WTC11 (cell line): ENCODE measurements at places on chromosomes 4 and X.

DNA sequence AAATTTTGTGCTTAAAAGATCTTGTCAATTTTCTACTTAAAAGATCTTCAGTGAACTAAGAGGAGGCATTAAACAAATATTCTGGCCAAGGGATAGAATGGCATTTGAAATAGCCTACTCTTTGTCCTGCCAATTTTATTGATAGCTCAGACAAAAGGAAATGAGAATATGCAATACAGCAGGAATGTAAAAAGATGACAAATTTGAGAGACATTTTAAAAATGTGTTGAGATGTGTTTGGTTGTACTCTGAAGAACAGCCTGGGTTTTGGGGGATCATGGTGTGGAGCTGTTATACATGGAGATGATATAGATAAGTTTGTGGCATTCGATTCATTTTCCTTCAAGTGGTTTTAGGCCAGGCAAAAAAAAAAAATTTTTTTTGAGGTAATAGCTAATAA, 11.6 kb upstream of the MAD2L1 start:
- no peak for DNase-seq

DNA sequence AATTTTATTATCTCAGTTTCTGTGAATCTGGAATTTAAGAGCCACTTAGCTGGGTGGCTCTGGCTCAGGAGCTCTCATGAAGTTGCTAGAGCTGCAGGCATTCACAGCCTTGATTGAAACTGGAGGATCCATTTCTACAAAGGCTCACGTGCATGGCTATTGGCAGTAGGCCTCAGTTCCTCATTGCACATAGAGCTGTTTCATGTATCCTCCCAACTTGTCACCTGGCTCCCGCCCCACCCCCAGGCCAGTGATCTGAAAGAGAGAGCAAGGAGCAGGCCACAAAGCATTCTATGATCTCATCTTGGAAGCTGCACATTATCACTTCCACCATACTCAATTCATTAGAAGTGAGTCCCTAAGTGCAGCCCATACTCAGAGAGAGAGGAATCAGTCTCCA, 18.5 kb upstream of the AP1AR start:
- no peak for DNase-seq

- no peak for DNase-seq
Measured at GRCh38 chrX:35868501-35868900, 51.0 kb upstream of the CFAP47 start.

DNA sequence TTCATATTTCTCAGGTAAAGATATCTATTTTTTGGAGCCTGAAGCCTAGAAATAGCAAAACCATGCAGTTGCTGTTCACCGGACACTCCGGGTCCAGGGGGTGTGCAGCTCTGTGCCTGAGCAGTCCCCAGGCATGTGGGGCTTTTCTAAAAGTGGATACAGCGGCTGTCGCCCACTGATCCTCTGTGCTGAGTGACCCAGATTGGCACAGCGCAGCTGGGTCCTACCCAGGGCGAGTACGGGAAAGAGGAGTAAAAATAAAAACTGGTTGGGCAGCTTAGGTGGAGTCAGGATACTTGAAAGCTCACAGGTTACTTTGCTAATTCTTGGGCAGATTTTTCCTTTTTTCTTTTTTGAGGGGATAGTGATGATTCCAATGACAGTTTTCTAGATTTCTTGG, 118.8 kb downstream of the UCHL1 start:
- no peak for DNase-seq

DNA sequence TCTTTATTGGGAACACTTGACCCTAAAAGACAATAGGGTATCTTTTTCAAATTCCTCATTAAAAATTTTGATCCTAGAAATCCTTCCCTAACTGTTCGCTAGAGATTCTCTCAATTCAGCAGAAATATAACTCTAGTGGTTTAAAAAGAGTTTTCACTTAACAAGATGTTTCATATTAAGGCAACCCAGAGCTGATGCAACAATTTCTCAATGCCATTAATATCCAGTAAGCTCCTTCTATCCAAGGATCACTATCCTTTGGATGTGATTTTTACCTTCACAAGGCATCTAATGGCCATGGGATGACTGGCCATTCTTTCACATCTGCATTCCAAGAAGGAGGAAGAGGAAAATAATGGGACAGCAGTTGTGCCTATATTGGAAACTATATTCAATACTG, 183.4 kb downstream of the ANKRD50 start:
- no peak for DNase-seq

GRCh38 chr4:152678841-152679240, 956 bp downstream of the TMEM154 start:
- DNase-seq: no peak

GRCh38 chr4:8250227-8250626, 19.3 kb upstream of the HTRA3 start:
- DNase-seq: no peak

- no peak for DNase-seq
Measured at GRCh38 chr4:119025916-119026661, 109.5 kb upstream of the MYOZ2 start.

- DNase-seq: no peak
Measured at GRCh38 chrX:68533656-68534055, 34.8 kb downstream of the YIPF6 start.

GRCh38 chr4:13522282-13523104, 21.8 kb downstream of the NKX3-2 start:
- peak; percentile 65 for DNase-seq

DNA sequence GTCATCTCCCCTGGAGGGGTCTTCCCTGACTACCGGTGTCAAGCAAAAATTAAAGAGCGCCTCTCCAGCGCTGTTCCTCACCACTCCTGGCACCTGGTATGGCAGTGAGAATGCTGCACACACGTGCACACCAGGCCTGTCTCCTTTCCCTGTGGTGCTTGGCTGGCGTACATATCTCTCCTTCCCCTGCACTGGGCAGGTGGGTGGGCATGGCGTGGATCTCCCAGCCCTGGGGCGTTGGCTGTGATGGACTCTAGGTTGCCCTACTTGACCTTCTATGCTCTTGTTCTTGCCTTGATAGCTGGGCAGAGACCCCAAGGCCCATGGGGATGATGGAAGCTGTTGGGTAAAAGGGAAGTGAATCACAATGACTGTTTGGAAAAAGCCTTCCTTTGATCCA, 109.2 kb downstream of the CLNK start:
- DNase-seq: no peak

GRCh38 chrX:118455013-118455412, 40.6 kb upstream of the DOCK11 start:
- no peak for DNase-seq

GRCh38 chr4:83114576-83114975, at the start of gene PLAC8:
TSS of gene PLAC8 (minus strand) at chr4:83114729. CDS start at chr4:83107921, 6,808 bp downstream.
- no peak for DNase-seq

DNA sequence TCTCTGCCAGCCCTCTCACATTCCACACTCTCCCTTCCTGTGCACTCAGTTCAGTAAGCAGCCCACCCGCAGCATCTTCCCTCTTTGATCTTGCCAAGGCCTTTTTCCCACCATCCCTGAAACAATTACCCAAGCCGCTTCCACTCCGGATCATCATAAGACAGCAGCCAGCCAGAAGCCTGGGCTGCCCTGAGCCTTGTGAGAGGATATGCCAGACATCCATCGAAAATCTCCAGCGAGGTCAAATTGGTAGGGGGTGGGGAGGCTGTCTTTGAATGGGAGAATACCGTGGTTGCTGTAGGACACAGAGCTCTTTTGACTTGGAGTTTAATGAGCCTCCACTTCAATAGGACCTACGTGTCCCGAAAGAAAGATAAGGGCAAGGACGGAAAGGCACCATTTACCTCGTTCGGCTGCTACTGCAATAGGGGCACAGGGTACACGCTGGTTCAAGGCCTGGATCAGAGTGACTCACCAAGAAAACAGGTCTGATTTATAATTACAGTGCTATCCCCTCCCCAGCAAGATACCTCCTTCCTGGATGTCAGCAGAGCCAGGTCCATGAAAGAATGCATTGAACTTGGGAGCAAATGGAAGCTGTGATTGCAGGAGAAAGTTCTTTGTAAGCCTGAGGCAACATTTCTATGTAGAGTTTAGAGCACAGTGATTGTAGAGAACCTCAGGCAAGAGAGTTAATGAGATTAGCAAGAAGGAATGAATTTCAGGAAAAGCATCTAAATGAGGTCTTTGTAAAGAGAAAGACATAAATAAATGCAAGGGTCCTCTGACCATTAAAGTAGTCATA, 39.5 kb downstream of the AMOT start:
- DNase-seq: no peak

- DNase-seq: peak; percentile 65
Measured at GRCh38 chrX:152821145-152821765, 9.3 kb downstream of the CETN2 start.

- no peak for DNase-seq
Measured at GRCh38 chrX:143429131-143429530, 88.1 kb downstream of the SPANXN3 start.

GRCh38 chr4:88227734-88228133, 56.6 kb downstream of the PPM1K start:
- no peak for DNase-seq

GRCh38 chr4:78926826-78927225, 12.4 kb downstream of the PAQR3 start:
- DNase-seq: no peak

DNA sequence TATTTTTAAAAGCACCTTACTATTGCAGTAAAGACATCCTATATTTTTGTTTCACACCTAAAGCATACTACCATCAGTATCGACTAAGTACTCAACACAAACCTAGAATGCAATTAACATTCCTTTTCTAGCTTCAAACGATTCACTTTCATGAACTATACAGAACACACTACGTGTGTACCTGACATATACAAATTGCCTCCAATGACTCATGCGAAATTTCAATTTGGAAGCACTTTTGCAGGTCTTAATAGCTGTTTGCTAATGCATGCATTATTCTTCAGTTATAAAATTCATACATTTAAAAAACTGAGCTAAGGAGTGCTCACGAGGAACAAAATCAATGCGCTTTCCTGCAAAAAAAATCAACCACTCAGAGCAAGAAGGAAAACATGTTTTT, 19.7 kb upstream of the GPM6B start:
- no peak for DNase-seq

GRCh38 chr4:16745009-16745635, 153.3 kb downstream of the LDB2 start:
- DNase-seq: no peak

DNA sequence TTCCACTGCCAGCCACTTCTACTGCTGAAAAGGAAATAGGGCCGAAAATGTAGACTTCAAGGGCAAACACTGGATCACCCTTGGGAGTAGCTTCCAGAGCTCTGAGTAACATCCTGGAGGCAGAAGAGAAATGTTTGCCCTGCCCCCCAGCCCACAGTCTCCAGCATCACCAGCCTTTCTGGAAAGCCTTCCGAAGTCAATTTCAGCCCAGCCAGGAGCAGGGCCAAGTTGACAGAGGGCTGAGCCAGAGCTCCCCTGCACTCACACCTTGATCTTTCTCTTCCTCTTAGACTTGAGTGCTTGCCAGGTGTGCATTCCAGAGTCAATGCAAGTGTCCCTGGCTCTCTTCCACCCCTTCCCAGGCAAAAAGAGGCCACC, 35.2 kb downstream of the SLC25A5 start:
- no peak for DNase-seq

DNA sequence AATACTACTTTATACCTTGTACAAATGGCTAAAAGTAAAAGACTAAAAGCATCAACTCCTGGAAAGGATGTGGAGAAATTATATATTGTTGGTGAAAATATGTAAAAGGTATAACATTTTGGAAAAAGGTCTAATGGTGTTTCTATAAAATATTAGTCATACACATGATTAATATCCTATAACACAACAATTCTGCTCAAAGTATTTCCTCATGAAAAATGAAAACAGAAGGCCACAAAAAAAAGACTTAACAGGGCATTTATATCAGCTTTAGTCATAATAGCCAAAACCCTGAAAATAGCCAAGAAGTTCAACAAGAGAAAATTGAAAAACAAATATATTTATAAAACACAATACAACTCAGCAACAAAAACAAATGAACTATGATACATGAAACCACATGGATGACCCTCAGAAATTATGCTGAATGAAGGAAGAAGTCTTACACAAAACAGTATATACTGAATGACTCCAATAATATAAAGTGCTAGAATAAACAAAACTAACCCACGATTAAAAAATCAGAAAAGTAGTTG, 38.8 kb downstream of the TBCK start:
- DNase-seq: no peak
